Smooth muscle cell of the brain vasculature (primary cell): ENCODE measurements at places on chromosomes 11 and 22.

DNA sequence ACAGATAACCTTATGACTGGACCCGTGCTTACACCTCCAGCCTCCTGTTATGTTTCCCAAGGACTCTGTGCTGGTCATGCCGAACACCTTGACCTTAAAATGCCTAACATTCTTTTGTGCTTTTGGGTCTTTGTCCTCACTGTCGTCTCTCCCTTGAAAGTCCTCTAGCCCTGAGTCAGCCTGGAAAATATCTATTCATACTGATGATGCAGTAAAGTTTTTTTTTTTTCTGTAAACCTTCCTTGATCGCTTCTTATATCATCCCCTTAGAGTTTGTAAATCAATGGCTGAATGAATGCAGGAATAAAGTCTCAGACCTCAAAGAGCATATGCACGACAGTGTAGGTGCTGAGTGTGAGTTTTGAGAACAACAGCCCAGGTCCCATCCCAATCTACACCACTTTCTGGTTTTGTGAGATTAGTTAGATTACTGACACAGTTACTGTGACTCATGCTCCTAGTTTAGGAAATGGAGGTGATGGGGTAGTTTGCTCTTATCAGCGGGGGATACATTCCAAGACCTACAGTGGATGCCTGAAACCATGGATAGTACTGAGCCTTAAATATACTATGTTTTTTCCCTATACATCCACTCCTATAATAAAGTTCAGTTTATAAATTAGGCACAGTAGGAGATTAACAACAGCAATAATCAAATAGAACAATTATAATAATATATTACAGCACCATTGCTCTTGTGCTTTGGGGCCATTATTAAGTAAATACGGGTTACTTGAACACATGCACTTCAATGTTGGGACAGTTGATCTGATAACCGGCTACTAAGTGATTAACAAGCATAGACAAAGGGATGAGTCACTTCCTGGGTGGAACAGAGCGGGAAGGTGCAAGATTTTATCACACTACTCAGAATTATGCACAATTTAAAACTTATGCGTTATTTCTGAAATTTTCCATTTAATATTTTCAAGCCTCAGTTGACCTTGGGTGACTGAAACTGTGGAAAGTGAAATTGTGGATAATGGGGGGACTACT, 8.6 kb downstream of the TCN1 start:
- no peak for DNase-seq

DNA sequence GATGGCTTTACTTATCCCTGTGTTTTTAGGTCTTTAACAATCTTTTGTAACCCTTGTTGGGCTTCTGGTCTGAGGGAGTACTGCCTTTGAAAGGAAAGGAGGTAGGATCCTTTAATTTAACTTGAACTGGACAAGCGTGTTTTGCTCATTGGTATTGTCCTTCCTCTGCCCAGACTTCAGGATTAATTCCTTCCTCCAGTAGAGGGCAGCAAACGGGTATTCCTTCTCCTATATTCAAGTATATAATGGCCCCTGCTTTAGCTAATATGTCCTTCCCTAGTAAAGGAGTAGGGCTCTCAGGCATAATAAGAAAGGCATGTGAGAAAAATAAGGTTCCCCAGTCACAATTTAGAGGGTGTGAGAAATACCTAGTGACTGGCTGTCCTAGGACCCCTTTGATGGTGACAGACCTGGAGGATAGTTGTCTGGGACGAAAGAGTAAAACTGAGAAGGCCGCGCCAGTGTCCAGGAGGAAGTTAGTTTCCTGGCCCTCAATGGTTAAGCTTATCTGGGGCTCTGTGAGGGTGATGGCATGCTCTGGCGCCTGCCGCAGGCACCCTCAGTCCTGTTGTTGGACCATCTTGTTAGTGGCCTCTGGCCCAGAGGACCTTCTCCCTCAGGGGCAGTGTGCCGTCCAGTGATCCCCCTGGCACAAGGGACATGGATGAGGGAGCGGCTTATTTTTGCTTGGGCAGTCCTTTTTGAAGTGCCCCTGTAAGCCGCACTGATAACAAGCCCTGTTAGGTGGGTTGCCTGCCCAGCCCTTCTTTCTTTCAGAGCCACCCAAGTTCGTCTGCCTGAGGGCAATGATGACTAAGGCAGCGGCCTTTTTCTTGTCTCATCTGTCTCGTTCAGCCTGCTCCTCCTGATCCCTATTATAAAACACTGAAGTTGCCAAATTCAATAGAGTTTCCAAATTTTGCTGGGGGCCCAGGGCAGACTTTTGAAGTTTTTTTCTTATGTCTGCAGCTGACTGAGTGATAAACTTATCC, 51.8 kb downstream of the C11orf71 start:
- peak; percentile 43 for DNase-seq

- DNase-seq, result no peak
Observed at GRCh38 chr11:26931881-26932280, 62.0 kb upstream of the FIBIN start.

DNA sequence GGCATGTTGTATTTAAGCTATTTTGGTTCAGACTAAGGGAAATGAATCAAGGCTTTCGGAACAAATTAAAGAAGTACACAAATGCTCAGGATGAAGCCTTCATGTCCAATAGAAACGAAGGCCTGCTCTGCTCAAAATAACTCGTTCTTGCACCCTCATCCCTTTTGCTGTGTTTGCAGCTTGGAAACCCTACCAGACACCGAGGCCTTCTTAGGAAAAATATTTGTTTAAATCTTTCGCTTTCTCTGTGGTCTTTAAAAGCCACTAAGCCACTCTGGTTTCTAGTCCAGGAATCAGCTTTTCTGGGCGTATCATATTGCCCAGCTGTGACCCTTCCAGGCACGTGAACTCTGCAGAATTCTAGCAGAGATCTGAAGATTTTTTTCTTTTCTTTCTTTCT, 60.9 kb upstream of the HSPA8 start:
- no peak for DNase-seq

- peak; percentile 28 for DNase-seq
Observed at GRCh38 chr11:44893846-44894617, 56.7 kb downstream of the TP53I11 start.

DNA sequence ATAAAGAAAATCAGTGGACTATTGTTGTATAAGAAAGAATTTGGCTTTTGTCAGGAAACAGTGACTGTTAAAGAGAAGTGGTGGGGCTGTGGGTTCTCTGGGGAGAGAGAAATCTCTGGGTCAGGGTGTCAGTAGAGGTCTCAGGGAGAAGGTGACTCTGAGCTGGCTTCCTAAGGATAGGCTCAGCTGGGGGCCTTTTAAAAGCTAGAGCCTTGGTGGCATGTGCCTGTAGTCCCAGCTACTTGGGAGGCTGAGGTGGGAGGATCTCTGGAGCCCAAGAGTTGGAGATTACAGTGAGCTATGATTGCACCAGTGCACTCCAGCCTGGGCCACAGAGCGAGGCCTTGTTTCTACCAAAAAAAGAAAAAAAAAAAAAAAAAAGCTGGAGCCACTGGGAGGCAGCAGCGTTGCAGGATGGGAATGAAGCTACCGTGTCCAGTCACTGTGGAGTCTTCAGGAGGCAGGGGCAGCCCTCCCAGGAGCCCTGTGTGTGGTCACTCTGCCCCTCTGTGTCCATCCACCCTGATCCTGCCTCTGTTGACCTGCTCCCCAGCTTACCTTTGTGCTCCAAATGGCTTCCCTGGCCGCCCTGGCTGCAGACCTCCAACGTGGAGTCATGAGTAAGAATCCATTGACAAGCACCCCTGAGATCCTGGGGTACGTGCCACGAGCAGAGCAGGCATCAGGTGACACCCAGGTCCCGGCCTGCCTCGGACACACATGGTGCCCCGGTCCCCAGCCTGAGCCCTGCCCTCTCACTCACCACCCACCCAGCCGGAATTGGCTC, 5.4 kb upstream of the MIF start:
- DNase-seq, result no peak

- DNase-seq, result no peak
Observed at GRCh38 chr22:27146866-27147633, 489.7 kb downstream of the MIAT start.

- DNase-seq, result no peak
Observed at GRCh38 chr11:78706551-78706950, 131.9 kb upstream of the NARS2 start.

DNA sequence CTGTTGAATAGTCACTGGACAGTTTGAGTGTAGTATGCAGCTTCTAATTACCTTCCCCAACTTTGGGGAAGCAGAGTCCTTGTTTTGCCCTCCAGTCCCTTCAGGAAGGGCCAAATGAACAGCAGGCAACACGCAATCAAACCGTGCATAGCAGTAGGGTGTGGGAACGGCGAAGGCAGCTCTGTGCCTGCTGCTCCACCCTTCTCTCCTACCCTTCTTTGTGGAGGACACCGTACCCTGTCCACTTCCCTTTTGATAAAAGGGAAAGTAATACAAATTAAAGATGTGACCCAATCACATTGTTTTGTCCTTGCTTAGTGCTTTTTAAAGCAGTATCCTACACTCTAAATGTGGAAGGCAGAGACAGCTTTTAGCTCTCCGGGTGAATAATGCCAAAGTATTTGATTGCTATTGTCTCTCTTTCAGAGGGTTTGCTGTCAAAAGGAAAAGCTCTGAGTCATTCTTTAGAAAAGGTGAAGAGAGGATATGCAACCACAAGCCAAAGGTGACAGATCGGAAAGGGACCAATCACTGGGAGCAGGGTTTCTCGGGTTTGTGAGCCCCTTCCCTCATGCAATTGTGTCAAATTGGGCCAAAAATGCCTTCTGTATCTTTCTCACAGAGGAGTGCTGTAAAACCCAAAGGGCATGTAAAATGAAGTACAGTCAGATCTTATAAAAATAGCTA, 407.3 kb upstream of the CCDC90B start:
- no peak for DNase-seq

DNA sequence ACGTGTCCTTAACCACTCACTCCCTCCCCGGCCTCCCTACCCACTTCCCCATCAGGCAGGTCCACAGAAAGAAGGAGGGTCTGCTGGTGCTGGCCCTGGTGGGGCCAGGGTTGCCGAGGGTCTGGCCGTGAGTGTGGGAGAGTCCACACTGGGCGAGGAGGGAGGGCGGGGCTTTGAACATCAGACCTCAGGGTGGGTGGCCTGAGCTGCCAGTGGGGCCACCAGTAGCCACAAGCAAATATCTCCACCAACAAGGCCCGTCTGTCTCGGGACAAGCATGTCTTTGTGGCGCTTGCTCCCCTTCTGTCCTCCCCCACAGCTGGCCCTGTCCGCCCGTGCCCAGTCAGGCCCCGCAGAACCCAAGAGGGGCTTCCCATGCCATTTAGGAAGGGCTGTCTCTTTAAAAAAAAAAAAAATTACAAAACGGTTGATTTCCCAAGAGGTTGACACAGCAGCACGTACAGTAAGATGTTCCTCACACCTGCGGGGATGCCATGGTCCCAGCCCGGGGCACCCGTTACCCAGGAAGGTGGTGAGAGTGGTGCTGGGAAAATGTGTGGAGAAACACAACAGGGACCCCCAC, 17.7 kb upstream of the TALDO1 start:
- DNase-seq, result no peak

GRCh38 chr11:113615773-113616172, 90.3 kb downstream of the TMPRSS5 start:
- DNase-seq, result no peak

DNA sequence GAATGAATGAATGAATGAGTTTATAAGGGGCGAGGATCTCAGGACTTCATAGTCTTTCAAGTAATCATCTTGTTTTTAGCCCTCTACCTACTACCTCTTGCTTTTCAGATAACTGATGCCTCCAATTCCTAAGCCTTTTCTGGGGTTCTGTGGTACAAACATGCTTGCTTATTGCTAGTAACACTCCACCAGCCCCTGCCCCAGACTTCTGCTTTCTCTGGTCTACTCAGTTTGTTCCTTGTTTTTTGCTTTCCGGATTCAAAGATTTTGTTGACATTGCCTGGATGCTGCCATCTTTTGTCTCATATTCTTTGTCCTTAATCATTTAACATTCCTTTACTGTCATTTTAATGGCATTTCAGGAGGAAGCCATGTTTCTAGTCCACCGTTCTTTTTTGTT, 8.9 kb upstream of the TMEM9B start:
- no peak for DNase-seq

- no peak for DNase-seq
Observed at GRCh38 chr22:20545681-20546521, 38.5 kb downstream of the MED15 start.

GRCh38 chr11:64864473-64865285, 13.7 kb downstream of the EHD1 start:
- DNase-seq, result no peak

- no peak for DNase-seq
Observed at GRCh38 chr22:48335442-48336139, 1492.1 kb downstream of the BRD1 start.

- no peak for DNase-seq
Observed at GRCh38 chr11:44833877-44834452, 107.2 kb downstream of the TSPAN18 start.

DNA sequence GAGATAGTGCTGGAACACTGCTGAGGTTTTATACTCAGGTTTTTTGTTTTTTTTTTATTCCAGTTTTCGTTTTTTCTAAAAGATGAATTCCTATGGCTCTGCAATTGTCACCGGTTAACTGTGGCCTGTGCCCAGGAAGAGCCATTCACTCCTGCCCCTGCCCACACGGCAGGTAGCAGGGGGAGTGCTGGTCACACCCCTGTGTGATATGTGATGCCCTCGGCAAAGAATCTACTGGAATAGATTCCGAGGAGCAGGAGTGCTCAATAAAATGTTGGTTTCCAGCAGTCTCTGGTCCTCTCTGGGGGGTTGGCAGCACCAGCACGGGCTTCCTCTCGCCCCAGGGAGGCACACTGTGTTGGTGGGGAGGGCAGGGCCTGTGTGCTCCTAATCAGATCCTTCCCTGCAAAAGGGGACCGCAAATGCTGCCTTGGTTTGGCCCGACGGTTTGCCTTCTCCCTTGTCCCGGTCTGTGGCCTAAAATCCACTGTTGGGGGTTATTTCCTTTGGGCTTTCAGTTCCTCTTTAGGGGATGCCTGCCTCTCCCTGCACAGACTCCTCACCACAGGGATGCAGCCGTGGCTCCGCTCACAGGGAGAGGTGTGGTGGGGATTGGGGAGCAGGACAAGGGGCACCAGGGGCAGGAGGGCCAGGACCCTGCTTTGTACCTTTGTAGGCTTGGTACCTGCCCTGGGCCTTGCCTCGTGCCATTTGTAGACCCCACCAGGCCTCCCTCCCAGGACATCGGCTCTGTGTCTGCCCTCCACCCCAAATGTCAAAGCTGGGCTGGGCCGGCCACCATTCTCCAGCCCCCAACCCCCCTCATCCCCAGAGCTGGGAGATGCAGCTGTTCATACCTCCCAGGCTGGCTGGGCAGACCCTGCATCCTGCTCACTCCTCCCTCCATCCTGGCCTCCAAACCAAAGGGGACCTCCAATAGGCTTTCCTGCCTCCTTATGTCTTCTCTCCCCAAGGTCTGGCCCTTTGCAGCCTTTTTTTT, 13.5 kb downstream of the MCAT start:
- no peak for DNase-seq

DNA sequence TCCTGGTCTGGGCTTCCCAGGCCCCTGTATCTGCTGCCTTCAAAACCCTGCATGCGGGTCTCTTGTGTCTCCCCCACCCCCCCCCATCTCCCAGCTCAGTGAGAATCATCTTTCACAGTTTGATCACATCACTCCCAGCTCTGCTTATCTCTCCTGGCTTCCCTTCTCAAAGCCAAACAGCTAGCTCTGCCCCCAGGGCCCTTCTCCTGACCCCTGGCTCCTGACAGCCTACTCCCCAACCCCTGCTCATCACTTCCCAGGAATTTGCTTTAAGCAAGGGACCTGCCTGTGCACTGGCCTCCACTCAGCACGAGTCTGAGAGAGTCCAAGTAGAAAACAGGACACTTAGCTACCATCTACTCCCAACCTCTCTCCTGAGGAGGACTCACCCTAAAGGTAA, 342.7 kb downstream of the TENM4 start:
- DNase-seq, result no peak
